ENCODE measurements at places on chromosomes 2 and 18.

GRCh38 chr2:44793322-44793870, 148.1 kb upstream of the SIX3 start:
- DNase-seq, result no peak

GRCh38 chr2:160306985-160307384, 106.9 kb upstream of the ITGB6 start:
- DNase-seq, result no peak

DNA sequence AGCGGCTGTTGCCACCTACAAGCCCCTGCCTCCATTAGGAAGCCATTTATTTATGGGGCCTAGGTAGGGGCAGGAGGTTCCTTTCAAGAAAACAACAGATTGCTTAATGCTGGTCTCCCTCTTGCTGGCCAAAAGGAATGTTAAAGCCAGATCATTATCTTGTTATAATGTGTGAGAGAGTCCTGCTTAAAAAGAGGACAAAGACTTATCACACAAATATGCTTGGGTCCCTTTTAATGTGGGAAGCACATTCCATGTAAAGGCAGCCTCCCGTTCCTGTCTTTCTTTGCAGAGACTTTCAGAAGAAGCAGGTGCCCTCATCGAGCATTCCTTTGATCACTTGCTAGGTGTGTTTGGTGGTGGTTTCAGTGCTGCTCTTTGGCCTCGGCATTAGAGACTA, 76.4 kb downstream of the AGAP1 start:
- DNase-seq, result no peak

- DNase-seq, result no peak
Measured at GRCh38 chr2:217711188-217711587, 291.6 kb downstream of the TNS1 start.

- DNase-seq, result no peak
Measured at GRCh38 chr2:39679805-39680204, 14.1 kb downstream of the TMEM178A start.

Data from CD4-positive, alpha-beta T cell treated with Interleukin-1 beta for 1 hour (primary cell).